ENCODE measurements at places on chromosomes 3 and 15.
A peak's percentile ranks its signal among the peaks of the same experiment; 100 is the strongest.

DNA sequence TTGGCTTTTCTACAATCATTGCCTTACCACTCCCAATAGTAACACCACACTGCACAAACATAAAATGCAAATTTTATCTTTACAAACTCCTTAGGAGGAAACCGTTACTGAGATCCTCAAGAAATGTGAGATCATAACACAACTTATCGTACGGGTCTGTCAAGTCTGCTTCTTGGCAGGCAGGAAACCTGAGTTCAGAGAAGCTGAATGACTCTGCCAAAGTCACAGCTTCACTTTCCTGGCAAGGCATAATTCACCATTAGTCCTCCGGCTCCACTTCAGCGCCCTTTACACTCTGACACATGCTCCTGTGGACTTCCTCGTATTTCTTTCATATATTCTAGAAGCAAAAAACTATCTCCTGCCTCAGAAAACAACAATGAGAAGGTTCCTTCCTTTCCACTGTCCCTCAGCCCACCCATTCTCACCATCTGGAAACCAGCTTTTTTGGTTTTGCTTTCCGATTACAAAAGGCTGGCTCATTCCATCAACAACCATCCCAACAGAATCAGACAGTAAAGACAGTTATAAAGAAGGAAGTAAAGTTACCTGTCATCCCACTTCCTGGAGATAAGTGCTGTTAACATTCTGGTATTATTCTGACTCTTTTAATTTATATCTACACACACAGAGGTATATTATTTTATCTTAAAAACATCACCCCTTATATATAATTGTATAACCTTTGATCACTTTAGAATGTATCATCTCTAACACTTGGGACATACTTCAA is 223.4 kb downstream of the STT3B start:
- no peak overlapping the region for H3K4me3 ChIP-seq
- H3K36me3 ChIP-seq, result no peaks in the 10 kb centered on the region
- H3K27ac ChIP-seq, result no peak overlapping the region
- H3K4me1 ChIP-seq, result no peaks in the 10 kb centered on the region
- no peaks in the 10 kb centered on the region for H3K27me3 ChIP-seq

- DNase-seq, result no peak
- H3K4me3 ChIP-seq, result no peak overlapping the region
- H3K27ac ChIP-seq, result no peak overlapping the region
- H3K36me3 ChIP-seq, result no peaks in the 10 kb centered on the region
- no peaks in the 10 kb centered on the region for H3K27me3 ChIP-seq
- H3K4me1 ChIP-seq, result no peaks in the 10 kb centered on the region
Observed at GRCh38 chr3:132622761-132623160, 25.7 kb downstream of the ACKR4 start.

DNA sequence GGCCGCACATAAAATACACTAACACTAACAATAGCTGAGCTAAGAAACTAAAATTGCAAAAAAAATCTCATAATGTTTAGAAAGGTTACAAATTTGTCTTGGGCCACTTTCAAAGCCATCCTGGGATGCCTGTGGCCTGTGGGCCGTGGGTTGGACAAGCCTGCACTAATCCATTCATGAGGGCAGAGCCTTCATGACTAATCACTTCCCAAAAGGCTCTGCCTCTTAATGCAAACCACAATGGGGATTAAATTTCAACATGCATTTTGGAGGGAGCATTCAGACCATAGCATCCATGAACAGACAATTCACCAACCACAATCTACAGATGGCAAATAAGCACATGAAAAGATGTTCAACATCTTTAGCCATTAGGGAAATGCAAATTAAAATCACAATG is 128.2 kb downstream of the SUCLG2 start:
- no peak overlapping the region for H3K27ac ChIP-seq
- DNase-seq, result no peak
- H3K4me3 ChIP-seq, result no peak overlapping the region
- H3K4me1 ChIP-seq, result no peaks in the 10 kb centered on the region
- H3K27me3 ChIP-seq, result no peaks in the 10 kb centered on the region

GRCh38 chr3:27680517-27681246 is 41.4 kb downstream of the EOMES start:
- no peaks in the 10 kb centered on the region for H3K36me3 ChIP-seq
- H3K4me1 ChIP-seq, result no peaks in the 10 kb centered on the region
- peak; percentile 47 for DNase-seq

DNA sequence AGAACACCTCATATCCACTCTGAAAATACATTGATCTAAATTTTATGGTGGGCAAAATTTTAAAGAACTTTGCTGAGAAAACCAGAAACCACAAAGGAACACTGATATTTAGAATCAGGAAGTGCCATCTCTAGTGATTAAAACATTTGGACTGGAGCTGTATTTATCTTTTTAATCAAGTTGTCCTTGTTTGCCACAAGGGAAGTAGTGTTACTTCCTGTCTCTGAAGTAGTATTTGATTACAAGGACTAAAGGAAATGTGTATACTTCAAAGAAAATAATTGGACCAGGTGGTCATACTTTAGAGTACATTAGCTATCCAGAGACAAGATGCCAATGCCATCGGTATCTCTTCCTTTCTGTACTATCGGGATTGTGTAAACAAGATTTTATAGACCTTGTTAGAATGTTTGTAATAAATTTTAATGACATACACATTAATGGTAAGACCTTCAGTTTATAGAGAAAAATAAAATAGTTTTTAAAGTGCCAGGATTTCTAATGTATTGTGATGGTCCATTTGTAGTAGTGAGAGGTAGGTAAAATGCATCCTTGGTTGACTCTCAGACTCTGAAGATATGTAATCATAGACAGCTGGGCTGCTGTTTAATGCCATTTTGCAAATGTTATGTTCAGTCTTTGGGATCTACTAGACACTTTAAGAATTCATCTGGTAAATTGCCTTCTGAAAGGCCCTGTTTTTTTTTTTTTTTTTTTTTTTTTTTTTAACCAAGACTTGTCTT is 131.9 kb downstream of the B3GALNT1 start:
- DNase-seq, result no peak
- no peaks in the 10 kb centered on the region for H3K27me3 ChIP-seq
- no peak overlapping the region for H3K4me3 ChIP-seq
- no peak overlapping the region for H3K27ac ChIP-seq
- no peaks in the 10 kb centered on the region for H3K36me3 ChIP-seq

DNA sequence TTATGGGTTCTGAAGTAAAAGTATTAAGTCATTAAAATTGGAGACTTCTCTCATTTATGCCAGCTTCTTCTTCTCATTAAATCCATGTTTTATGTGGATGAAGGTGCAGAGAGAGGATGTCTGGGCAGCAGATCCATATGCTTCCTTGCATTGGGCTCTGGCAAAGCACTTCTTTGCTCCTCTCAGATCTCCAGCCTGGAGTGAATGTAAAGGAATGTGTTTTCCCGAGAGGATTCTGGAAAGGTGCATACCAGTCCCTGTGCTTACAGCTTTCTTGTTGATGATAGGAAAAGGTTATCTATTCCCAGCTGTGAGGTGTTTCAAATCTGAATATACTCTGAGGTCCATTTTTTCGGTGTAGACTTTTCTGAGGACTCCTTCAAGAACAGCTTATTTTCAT is 79.9 kb upstream of the PEX5L start:
- H3K36me3 ChIP-seq, result no peaks in the 10 kb centered on the region
- H3K4me3 ChIP-seq, result no peak overlapping the region
- no peak for DNase-seq
- H3K4me1 ChIP-seq, result peaks cover 3% of the 10 kb centered on the region
- H3K27ac ChIP-seq, result no peak overlapping the region

GRCh38 chr15:68958597-68958996 is 28.3 kb downstream of the SPESP1 start:
- H3K27me3 ChIP-seq, result no peaks in the 10 kb centered on the region
- no peak overlapping the region for H3K27ac ChIP-seq
- no peak for DNase-seq
- no peak overlapping the region for H3K4me3 ChIP-seq
- H3K36me3 ChIP-seq, result no peaks in the 10 kb centered on the region

DNA sequence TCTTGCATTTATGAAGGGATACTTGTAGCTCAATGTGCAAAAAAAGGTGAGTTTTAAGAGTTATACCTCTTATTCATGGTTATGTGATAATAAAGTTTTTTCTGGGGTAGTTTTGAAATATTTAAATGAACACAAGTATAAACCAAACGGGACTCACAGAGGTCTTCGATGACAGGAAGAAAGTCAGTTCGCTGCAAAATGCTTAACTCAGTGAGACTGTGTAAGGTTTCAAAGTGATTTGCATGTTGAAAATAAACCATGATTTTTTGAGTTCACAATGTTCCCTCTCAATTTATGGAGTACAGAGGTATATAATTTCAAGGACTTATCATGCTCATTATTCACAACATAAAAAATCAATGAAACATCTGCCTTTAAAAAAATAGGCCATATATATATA is 36.3 kb upstream of the MYH15 start:
- no peak overlapping the region for H3K4me3 ChIP-seq
- H3K27ac ChIP-seq, result no peak overlapping the region
- no peaks in the 10 kb centered on the region for H3K27me3 ChIP-seq
- H3K36me3 ChIP-seq, result peaks cover 7% of the 10 kb centered on the region
- no peaks in the 10 kb centered on the region for H3K4me1 ChIP-seq

DNA sequence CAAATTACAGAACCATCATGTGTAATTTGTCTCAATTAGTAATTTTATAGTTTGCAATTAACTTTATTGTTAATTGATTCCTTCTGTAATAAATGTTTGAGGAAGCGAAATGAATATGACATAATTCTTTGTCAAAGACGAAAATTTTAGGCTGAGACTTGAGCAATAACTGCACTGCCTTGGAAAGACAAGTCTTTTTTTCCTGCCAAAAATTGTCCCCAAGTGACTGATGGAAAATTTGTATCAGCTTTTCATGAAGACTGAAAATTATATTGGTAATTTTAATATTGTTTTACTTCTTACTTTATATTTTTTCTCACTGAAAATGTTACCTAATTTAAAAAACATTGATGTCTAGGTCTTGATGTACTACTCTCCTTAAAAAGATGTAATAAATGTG is 622.6 kb downstream of the NLGN1 start:
- no peak overlapping the region for H3K27ac ChIP-seq
- no peaks in the 10 kb centered on the region for H3K36me3 ChIP-seq
- H3K4me1 ChIP-seq, result no peaks in the 10 kb centered on the region
- H3K4me3 ChIP-seq, result no peak overlapping the region

- no peaks in the 10 kb centered on the region for H3K36me3 ChIP-seq
- DNase-seq, result no peak
- H3K27me3 ChIP-seq, result no peaks in the 10 kb centered on the region
- H3K27ac ChIP-seq, result no peak overlapping the region
- no peaks in the 10 kb centered on the region for H3K4me1 ChIP-seq
- no peak overlapping the region for H3K4me3 ChIP-seq
Observed at GRCh38 chr3:72523429-72524151, 324.7 kb downstream of the SHQ1 start.

GRCh38 chr3:138938056-138938876 is 8.7 kb downstream of the FOXL2 start:
- H3K4me3 ChIP-seq, result no peak overlapping the region
- no peaks in the 10 kb centered on the region for H3K36me3 ChIP-seq
- H3K27me3 ChIP-seq, result peaks cover 63% of the 10 kb centered on the region
- no peak for DNase-seq
- H3K4me1 ChIP-seq, result peaks cover 4% of the 10 kb centered on the region

DNA sequence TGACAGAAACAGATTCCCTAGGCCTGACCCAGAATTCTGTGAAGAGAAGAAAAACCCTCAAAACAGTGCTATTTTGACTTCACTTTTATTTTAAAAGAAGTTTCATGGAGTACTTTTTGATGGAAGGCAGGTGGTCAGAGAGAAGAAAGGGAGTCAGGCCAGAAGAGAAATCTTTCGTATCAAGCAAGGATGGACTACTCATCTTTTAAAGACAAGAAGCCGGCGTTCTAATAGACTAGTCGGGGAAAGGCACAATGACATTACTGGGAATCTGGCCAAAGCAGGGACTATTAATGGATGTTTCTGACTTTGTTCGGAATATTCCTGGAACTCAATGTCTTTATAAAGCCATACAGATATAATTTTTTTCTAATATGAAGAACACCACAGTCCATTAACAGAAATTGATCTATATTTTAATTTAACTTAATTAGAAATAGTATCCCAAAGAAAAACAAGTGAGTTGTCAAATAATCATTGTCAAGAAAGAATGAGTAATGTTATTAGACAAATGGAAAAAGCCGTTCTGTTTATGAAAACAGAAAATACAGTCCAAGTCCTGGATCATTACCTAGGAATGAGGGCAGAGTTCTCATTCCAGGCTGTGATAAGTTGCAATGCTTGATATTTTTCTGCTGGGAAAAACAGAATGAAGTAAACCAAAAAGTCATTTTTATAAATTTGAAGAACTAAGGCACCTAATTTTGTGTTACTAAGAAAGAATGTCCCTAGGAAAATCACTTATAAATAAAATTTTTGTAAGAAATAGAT is 23.7 kb upstream of the PCOLCE2 start:
- H3K36me3 ChIP-seq, result no peaks in the 10 kb centered on the region
- no peak overlapping the region for H3K27ac ChIP-seq
- H3K4me1 ChIP-seq, result no peaks in the 10 kb centered on the region
- H3K4me3 ChIP-seq, result no peak overlapping the region
- no peaks in the 10 kb centered on the region for H3K27me3 ChIP-seq
- no peak for DNase-seq

DNA sequence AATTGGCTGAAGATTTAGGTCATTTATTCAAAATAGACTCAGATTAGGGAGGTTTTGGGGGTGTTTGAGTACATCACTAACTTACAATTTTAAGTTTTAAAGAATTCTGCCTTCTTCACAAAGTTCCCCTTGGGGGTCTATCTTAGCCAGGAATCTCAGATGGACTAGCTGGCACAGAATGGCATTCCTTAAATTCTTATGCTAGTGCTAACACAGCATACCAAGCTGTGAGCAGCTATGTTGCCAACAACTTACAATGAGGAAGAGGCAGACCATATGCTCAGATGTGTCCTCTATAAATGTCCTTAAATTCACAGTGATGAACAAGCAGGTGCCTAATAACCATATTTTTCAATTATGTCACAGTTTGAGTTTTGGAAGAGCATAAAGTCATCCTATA is 60.9 kb upstream of the NPHP3 start:
- DNase-seq, result no peak
- no peaks in the 10 kb centered on the region for H3K27me3 ChIP-seq
- no peak overlapping the region for H3K27ac ChIP-seq
- H3K36me3 ChIP-seq, result no peaks in the 10 kb centered on the region
- no peak overlapping the region for H3K4me3 ChIP-seq
- H3K4me1 ChIP-seq, result 0 out of 2 replicates have a peak, but pooled peaks cover 2% of the 10 kb centered on the region

GRCh38 chr3:67678665-67679064 is 24.3 kb upstream of the SUCLG2 start:
- no peaks in the 10 kb centered on the region for H3K4me1 ChIP-seq
- H3K36me3 ChIP-seq, result no peaks in the 10 kb centered on the region
- no peak overlapping the region for H3K4me3 ChIP-seq
- DNase-seq, result no peak
- H3K27ac ChIP-seq, result no peak overlapping the region

GRCh38 chr3:182726258-182727142 is 66.8 kb upstream of the ATP11B start:
- H3K4me3 ChIP-seq, result no peak overlapping the region
- no peaks in the 10 kb centered on the region for H3K4me1 ChIP-seq
- H3K36me3 ChIP-seq, result no peaks in the 10 kb centered on the region
- H3K27ac ChIP-seq, result no peak overlapping the region

DNA sequence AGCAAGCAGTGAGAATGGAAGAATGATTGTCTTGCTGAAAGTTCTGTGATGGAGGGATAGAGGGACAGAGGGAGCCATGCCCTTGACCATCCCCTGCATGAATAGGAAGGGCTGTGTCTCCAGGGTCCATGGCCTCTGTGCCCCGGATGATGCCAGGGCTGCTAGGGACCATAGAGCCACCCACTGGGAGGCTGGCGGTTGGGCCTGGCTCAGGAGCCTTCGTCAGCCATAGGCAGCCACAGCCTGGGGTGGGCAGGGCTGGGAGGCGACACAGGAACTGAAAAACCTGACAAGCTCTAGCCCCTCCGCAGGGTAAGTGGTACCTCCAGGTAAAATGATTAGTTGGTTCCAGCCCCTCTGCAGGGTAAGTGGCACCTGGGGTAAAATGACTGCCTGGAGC is 19.1 kb upstream of the LAMP3 start:
- DNase-seq, result no peak
- peaks cover 2% of the 10 kb centered on the region for H3K4me1 ChIP-seq
- no peak overlapping the region for H3K27ac ChIP-seq
- H3K4me3 ChIP-seq, result no peak overlapping the region
